Stimulated activated CD4-positive, alpha-beta T cell treated with anti-CD3 and anti-CD28 coated beads, Interleukin-1b, Interleukin-23, amount 100 ng/mL, for 1 hour (primary cell): ENCODE measurements at places on chromosomes 2 and 18.

- no peak for DNase-seq
Observed at GRCh38 chr18:13877157-13877556, 38.2 kb downstream of the MC2R start.

DNA sequence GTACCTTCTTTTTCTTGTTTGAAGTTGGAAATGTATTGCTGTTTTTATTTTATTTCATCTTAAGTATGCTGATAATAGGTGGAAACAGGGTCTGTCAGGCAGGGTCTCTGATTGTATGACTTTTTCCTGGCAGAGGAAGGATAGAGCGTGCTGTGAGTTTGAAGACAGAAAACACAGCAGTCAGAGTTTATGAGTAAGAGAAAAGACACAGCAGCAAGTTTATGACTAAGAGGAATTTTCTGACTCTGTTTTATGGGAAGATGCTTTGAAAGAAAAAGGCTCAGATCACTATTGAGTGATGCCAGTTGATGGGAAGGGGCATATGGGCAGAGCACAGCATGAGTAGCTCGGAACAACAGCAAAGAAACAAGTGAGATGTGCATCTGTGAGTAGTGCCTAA, 379.1 kb downstream of the MEIS1 start:
- no peak for DNase-seq

DNA sequence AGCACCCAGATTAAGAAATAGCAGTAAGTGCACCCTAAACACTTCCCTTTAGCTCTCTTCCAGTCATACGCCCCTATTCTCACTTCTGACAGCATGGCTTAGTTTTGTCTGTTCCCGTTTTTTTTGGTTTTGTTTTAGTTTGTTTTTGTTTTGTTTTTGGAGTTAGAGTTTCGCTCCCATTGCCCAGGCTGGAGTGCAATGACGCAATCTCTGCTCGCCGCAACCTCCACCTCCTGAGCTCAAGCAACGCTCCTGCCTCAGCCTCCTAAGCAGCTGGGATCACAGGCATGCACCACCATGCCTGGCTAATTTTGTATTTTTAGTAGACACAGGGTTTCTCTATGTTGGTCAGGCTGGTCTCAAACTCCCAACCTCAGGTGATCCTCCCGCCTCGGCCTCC, 2067.7 kb downstream of the SUCLG1 start:
- DNase-seq = no peak

GRCh38 chr18:69208545-69208944, 192.1 kb upstream of the DOK6 start:
- no peak for DNase-seq

DNA sequence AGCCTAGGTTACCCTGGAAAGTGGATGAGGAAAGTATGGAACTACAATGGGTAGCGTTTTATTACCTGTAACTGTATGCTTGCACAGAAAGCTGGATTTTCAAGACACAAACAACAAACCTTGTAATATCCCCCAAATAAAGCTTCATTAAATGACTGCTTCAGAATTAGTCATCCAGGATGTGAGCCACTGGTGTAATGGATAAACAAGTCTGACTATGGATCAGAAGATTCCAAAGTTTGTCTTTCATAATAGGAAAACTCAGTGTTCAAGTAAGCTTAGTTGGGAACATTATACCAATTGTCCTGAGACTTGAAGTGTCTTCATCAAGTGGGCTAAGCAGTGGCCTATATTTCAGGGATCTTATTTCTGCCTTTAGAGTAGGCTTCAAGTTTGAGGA, 518.8 kb downstream of the LRP1B start:
- no peak for DNase-seq

DNA sequence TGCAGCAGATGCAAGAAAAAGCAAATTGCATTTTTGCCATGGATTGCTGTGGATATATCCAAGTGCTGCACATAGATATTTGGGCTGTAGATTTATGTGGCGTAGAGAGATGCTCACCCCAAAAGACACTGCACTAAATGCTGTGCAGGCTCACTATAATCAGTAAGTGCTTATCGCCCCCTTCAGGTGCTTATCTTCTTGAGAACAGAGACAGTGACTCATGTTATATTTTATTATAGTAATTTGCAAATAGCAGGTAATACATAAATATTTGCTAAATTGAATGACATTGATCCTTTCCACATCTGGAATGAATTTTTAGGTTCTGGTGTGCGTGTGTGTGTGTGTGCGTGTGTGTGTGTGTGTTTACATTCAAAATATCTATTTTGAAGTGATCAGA, 36.8 kb upstream of the PLEKHM3 start:
- DNase-seq = no peak

- no peak for DNase-seq
Observed at GRCh38 chr18:67665266-67665665, 148.7 kb upstream of the DSEL start.

GRCh38 chr2:206585335-206585734, 57.0 kb upstream of the FAM237A start:
- no peak for DNase-seq

DNA sequence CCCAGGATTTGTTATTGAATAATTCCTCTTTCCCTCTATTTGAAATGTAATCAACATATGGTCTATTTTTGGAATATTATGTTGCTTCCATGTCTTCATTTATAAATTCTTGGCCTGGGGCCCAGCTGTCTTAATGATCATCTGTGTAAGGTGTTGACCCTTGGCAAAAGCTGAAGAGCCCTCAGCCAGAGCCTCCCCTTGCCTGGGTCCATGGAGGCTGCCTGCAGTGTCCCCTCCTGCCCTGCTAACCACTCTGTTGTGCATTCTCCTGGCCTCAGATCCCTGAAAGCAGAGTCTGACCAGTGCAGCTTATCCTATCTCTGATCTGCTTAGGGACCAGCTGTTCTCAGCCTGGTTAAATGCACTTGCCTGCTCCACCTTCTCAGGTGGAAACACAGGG, 226.1 kb upstream of the APCDD1 start:
- DNase-seq = no peak

DNA sequence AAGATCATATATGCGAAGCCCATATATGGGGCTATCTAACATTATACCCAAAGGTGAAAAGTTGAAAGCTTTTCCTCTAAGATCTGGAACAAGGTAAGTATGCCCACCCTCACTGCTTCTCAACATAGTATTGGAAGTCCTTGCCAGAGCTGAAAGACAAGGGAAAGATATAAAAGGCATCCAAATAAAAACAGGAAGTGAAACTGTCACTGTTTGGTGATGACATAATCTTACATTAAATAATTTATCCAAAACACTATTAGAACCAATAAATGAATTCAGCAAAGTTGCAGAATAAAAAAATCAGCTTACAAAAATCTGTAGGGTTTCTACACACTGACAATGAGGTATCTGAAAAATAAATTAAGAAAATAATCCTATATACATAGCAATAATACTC, 205.8 kb downstream of the INSIG2 start:
- no peak for DNase-seq

- no peak for DNase-seq
Observed at GRCh38 chr2:22397847-22398246, 987.1 kb upstream of the KLHL29 start.

DNA sequence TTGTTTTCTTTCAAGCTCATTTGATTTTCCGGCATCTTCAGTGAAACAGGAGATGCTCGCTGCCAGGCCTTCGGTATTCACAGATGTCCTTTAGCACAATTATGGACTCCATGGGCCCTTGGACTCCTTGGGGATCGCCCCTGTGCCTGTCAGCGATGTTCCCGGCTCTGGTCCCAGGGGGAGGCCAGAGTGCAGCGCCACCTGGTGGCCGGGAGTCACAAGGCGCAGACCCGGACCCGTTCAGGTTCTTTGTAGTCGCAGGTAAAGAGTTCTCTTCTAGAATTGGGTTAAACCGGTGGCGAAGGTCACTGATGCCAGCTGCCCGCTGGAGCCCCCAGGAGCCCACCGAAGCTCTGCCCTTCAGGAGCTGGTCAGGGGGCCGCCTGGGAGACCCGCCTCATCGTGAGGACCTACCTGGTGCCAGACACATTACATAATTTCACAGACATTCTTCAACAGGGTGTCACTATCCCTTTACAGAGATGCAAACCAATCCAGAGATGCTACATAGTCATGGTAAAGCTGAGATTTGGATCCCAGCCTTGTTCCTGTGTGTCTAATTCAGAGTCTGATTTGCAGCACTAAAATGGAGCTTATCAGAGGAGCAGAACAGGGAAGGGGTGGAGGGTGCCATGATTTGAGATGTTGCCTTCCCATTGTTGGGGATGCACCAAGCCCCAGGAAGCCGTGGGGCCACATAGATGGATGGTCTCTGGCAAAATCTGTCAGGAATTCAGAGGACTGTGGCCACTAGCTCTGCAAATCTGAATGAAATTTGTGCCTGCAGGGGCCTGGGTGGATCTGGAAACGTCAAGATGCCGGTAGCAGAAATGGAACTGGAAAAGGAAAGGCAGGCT, 6.0 kb upstream of the INPP5D start:
- DNase-seq = peak; percentile 70

DNA sequence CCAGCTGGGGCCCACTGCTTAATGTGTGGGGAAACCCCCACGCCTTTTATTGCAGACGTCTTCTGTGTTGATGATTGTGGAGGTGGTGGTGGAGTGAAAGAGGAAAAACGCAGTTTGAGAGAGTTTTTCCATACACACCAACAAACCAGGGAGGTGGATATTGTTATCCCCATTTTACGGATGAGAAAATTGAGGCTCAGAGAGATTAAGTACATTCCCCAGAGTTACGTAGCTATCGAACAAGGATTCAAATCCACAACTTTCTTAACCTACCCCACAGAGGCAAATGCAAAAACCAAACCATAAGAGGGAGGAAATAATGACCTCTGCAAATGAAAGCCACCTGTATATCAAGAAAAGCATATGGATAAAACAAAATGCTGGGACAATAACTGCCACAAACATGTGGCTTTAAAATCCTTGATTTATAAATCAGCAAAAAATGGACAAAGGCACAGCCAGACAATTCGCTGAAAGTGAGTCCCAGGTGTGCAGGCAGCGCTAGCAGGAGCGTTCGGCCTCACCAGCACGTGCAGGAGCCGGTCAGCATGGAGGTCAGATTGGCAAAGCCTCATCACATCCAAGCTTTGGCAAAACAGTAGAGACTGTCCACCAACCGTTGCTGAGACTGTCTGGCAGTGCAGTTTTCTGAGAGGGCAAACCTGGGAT, 12.6 kb upstream of the RAB17 start:
- DNase-seq = no peak

DNA sequence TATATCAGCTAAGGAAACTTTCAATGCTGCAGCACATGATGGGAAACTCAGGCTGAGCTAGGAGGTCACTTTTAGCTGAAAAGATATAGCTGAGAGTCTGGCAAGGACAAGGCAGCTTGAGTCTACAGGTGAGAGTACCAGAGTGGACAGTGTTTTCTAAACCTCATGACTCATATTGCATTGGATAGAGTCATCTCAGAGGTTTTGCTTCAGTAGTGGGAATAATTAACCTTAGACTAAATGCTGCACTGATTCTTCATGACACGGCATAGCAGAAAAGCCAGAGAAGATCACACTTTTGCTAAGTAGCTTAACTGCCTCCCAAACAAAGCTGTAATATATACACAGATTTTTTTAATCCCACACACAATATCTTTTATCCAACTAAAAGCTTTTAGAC, 865.0 kb upstream of the CDH2 start:
- no peak for DNase-seq

DNA sequence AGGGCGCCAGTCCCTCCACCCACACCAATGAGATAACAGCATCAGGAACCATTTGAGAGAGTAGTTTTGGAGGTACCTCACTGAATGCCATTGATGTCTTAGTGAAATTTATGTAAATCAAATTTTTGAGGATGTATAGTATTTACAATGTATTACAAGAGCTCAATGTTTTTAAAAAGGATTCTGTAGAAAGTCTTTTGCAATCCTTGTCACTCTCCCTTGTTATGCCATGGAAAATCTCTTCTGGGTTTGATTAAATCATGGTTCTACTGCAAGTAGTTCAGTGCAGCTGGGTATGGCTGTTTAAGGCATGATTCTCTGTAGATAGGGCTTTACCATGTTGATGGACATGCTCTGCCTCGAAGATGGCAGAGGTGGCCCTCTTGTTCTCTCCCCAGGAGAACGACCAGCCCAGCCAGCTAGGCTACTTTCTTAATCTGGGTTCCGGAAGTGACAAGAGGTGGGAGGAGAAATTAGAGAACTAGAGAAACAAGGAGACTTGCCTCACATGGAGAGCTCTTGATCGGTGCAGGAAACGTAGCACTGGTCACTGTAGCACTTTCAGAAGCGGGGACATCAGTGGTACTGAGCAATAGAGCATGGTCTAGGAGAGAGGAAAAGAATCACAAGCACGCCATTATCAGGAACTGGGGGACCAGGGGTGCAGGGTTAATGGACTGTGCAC, 202.7 kb downstream of the CLIP4 start:
- no peak for DNase-seq

GRCh38 chr2:209636076-209636475, 135.6 kb upstream of the UNC80 start:
- no peak for DNase-seq

- no peak for DNase-seq
Observed at GRCh38 chr2:15195813-15196212, 365.3 kb downstream of the NBAS start.

DNA sequence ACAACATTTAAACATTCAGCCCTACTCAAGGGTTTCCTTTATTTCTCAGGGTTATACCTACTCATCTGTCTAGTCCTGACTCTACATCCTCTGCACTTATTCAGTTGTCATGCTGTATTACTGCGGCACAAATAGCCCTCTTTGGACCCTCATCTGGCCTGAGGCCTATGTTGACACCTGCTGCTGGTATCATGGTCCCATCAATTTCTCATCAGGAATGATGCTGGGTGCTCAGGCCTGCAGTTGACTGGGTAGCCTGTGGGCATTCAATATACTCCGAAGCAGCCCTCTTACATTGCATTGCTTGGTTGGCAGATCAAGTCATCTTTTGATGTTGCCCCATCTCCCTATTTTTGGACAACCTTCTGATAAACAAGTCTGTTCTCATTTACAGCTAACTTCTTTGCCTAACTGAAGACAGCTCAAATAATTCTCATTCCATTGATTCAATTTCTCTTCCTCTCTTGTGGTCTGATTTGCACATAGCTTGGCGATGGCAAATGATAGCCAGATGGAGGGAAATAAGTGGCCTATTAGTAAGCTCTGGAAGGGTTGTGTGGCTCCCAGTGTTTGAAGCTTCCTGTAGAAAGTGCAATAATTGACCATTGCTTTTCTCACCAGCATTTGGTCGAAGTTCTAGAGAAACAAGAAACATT, 19.1 kb upstream of the MC4R start:
- no peak for DNase-seq

DNA sequence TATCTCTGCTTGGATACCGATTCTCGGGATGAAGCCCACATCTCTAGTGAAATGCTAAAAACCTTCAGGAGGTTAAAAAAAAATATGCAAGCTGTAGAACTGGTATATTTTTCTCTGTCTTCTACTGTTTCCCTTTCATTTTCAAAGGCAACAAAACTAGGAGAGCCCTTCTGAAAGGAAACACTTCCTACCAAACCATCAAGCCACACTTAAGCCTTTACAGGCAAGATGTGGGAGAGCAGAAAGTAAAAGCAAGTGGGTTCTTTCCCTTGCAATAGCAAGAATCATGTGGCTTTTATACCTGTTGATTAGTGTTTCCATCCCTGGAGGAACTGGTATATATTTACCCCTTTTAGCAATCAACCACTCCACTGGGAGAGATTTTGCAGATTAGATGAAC, 147.9 kb upstream of the ACAA2 start:
- no peak for DNase-seq

- DNase-seq = no peak
Observed at GRCh38 chr2:221458578-221458977, 113.5 kb downstream of the EPHA4 start.
